ENCODE measurements at places on chromosomes 1 and 21.

DNA sequence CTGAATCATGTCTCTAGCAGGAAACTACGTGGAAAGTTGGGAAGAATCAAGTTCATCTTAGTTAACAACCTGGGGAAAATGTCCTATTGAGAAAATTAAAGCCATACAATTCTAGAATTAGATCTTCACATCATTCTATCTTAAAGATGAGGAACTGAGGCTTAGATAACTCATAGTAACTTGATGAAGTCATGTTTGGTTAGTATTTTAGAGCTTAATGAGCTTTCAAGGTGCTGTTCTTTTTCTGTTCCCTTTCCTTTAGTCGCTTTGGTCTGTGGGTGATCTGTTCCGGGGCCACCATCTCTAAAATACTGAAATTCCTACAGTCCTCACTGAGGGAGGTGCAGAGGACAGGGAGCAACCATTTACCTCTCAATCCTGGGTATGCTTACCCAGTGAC, 4.3 kb upstream of the GLUL start:
- no peaks in the 10 kb centered on the region for H3K36me3 ChIP-seq
- no peak overlapping the region for H3K27ac ChIP-seq
- no peak for DNase-seq
- H3K27me3 ChIP-seq, result peaks cover 21% of the 10 kb centered on the region

DNA sequence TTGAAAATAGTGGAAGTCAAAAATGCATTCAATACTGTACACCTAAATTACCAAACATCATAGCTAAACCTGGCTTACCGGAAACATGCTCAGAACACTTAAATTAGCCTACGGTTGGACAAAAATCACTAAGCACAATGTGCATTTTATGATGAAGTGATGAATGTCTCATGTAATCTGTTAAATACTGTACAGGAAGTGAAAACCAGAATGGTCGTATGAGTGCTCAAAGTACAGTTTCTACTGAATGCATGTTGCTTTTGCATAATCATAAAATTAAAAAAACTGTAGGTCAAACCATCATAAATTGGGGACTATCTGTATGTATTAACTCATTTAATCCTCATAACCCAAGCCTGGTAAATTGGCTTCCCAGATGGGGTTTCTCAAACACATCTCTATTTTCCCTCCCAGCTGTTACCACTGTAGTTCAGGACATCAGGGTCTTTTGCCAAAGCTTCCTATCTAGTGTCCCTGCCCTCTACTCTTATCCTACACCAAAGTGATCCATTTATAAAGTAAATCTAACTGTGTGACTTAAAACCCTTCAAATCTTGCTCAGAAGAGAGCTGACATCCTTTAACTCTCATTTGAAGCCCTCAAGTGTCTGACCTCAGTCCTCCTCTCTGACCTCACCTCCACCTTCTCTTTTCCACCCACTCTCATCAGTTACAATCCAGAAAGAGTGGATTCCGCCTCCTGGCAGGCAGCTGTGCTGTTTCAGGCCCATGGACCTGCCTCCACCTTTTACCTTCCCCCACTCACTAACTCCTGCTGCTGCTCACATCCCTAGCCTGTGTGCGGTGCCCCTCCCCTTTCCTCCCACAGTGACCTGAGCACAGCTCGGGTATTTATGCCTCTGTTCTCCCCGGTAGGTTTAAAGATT, 356.4 kb upstream of the ST6GALNAC5 start:
- peaks cover 6% of the 10 kb centered on the region for H3K4me1 ChIP-seq
- no peak overlapping the region for H3K27ac ChIP-seq
- DNase-seq, result no peak
- no peaks in the 10 kb centered on the region for H3K36me3 ChIP-seq
- no peak overlapping the region for H3K4me3 ChIP-seq

DNA sequence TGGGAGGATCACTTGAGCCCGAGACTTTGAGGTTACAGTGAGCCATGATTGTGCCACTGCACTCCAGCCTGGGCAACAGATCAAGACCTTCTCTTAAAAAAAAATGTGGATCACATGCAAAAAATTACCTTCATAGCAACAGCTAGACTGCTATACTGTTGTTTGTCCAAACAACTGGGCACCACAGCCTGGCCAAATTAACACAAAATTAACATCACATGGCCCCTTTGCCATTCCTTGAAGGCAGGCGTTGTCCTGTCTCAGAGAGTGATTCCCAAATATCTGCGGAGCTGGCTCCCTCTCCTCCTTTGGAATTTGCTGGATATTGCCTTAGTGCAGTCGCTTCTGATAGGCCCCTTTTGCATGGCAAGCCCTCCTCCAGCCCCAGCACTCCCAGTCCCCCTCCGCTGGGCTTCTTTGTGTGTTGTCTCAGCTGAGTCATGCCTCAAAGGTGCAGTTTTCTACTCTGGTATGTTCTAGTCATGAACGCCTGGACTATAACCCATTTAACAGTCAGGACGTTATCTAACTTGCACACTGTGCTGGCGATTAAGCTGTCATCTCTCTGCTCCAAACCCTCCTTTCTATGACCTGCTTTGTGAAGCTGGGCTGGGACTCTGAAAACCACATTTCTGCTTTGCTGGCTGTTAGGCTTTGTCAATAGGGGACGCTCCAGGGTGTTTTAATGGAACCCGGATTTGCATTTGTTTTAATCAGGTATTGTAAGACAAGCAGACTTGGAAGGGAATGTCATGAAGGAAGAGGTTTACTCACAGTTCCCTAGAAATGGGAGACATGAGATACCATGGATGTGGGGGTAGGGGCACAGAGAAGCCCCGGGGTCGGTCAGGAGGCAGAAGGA, 20.1 kb upstream of the HPCAL4 start:
- no peak overlapping the region for H3K27ac ChIP-seq
- no peak overlapping the region for H3K4me3 ChIP-seq
- H3K36me3 ChIP-seq, result no peaks in the 10 kb centered on the region
- H3K4me1 ChIP-seq, result no peaks in the 10 kb centered on the region

DNA sequence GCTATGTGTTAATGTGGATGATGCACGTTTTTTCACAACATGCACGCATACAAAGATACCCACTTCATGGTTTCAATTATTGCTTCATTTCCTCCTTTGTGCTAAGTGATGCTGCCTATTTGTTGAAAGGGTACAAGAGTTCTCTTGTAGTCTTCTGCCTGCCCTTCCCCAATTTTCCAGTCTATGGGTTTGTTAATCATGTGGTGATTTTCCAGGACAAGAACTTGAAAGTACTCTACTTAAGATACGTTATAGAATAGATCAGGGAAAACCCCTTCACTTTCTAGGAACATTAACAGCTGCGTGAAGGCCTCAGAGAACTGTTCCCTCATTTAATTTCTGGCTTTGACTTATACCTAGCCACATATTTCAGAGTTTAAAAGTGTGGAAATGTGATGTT, 52.1 kb upstream of the SLC44A3 start:
- DNase-seq, result no peak
- H3K27me3 ChIP-seq, result no peaks in the 10 kb centered on the region
- H3K36me3 ChIP-seq, result no peaks in the 10 kb centered on the region
- H3K4me3 ChIP-seq, result no peak overlapping the region
- no peak overlapping the region for H3K27ac ChIP-seq

GRCh38 chr1:23804183-23804835, 3.8 kb upstream of the GALE start:
- H3K27ac ChIP-seq, result no peak overlapping the region
- H3K36me3 ChIP-seq, result peaks cover 2% of the 10 kb centered on the region

DNA sequence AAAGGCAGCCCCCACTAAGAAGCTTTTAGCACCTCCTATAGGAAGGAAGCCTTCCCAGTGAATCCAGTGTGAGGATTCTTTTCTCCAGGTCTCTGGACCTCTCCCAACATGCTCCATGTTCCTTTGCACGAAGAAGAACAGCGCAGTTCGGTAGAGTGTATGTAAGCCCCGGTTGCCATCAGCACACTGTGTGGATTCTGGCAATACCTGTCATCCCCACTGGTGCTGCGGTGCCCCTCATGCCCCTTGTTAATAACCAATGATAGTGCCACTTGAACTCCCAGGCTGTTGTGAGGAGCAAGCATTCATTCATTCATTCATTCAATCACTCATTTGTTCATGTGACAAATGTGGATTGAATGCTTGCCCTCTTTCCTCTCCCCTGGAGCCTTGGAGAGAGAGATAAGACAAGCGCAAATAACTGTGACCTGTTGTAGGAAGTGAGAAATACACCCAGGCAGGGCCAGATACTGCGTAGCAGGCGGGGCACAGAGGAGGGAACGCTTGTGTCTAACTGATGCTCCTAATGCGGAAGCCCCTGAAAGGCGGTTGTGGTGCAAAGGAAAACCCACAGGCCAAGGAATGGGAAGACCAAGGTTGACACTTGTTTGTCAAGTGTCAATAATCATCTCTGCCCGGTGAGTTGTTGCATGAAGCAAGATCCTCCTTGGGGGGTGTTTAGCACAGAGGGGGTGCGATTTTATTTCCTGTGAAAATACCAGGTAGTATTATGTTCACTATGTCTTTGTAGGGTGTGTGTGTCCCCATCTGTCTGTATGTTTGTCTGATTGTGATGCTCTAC, 9.8 kb downstream of the LGR6 start:
- no peak for DNase-seq
- peaks cover 15% of the 10 kb centered on the region for H3K4me1 ChIP-seq
- no peaks in the 10 kb centered on the region for H3K36me3 ChIP-seq
- peaks cover 8% of the 10 kb centered on the region for H3K27me3 ChIP-seq
- no peak overlapping the region for H3K27ac ChIP-seq

GRCh38 chr1:229428256-229428655, 5.6 kb downstream of the ACTA1 start:
- no peak for DNase-seq
- no peak overlapping the region for H3K4me3 ChIP-seq
- H3K36me3 ChIP-seq, result peaks cover 2% of the 10 kb centered on the region
- no peak overlapping the region for H3K27ac ChIP-seq

GRCh38 chr1:47660622-47661021, 222.8 kb downstream of the FOXD2 start:
- no peak overlapping the region for H3K27ac ChIP-seq
- no peak overlapping the region for H3K4me3 ChIP-seq
- H3K27me3 ChIP-seq, result peaks cover 11% of the 10 kb centered on the region
- no peaks in the 10 kb centered on the region for H3K4me1 ChIP-seq

DNA sequence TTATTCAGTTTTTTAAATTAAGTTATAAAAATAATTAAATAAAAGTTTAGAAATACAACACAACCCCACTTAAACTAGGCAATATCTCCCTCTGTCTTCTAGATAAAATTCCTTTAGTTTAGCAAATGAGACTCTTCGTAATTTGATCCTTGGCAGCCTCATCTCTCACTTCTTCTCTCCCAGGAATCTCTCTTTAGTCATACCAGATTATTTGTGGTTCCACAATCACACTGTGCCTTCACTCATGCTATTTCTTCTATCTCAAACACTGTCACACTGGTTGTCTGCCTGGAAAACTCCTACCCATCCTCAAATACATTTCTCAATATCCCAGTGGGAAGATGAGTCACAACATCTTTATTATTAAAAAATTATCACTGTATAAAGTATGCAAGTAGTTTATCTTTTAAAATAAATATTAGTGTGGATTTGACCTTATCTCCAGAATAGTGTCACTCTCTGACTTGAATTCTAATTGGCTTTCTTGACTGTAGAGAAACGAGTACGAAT, 195.5 kb downstream of the KCNH1 start:
- no peaks in the 10 kb centered on the region for H3K36me3 ChIP-seq
- DNase-seq, result no peak
- no peak overlapping the region for H3K4me3 ChIP-seq
- H3K27ac ChIP-seq, result no peak overlapping the region
- peaks cover 5% of the 10 kb centered on the region for H3K4me1 ChIP-seq

DNA sequence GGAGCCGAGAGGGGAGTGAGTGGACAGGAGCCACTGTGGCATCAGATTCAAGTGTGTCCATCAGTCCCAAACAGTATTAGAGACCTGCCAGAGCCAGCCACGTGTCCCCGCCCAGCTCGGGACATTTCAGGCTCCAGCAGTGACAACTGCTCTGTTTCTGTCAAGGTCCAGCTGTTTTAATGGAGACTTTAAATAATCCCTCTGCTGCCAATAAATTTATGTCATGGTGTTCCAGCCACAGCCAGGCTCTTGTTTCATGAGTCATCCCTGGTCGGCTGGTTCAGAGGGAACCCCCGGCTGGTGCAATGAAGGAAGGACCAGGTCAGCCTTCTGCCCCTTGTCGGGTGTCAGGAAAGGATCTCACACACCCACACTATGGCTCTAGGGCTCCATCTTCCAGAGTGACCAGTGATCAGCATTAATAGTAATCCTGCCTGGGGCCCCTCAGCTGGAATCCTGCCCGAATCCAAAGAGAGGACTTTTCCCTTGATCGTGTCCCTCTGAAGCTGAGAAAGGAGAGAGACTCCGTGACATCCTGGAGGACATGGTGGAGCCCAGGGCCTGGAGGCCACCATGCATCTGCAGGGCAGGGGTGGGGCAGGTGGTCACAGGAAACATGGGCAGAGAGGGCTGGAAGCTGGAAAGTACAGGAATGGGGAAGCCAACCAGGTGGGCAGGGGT, 197.3 kb downstream of the MATN1 start:
- no peak overlapping the region for H3K27ac ChIP-seq
- H3K4me1 ChIP-seq, result no peaks in the 10 kb centered on the region
- H3K4me3 ChIP-seq, result no peak overlapping the region
- no peak for DNase-seq

GRCh38 chr1:196584696-196585095, 23.5 kb downstream of the KCNT2 start:
- H3K27ac ChIP-seq, result no peak overlapping the region
- H3K4me1 ChIP-seq, result no peaks in the 10 kb centered on the region
- no peaks in the 10 kb centered on the region for H3K36me3 ChIP-seq
- H3K4me3 ChIP-seq, result no peak overlapping the region

GRCh38 chr1:58211869-58212268, 334.7 kb downstream of the OMA1 start:
- DNase-seq, result no peak
- H3K27ac ChIP-seq, result no peak overlapping the region
- no peaks in the 10 kb centered on the region for H3K36me3 ChIP-seq
- no peak overlapping the region for H3K4me3 ChIP-seq

DNA sequence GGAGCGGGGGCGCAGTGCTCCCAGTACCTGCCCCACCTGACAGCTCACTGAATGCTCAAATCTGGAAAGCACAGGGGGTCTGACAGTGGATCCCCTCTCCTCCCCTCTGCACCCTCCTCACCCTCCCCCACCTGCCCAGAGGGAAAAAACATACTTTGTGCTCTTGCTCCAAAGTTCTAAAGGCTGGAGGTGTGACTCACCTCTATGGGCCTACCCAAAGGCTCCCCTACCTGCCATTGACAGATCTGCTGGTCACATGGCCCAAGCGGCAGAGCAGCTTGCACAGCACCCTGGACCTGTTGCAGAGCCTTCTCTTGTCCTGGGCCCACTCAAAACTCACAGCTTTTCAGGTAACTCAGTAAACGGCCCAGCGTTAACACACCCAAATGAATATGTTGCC, 55.7 kb downstream of the ADSS2 start:
- H3K27ac ChIP-seq, result no peak overlapping the region
- peaks cover 14% of the 10 kb centered on the region for H3K36me3 ChIP-seq
- no peaks in the 10 kb centered on the region for H3K27me3 ChIP-seq
- H3K4me3 ChIP-seq, result no peak overlapping the region
- H3K4me1 ChIP-seq, result no peaks in the 10 kb centered on the region
